Stimulated activated CD8-positive, alpha-beta memory T cell treated with anti-CD3 and anti-CD28 coated beads, Interleukin-7, amount 100 ng/mL, for 48 hours (primary cell): ENCODE measurements at places on chromosomes 1 and 21.
A peak's percentile ranks its signal among the peaks of the same experiment; 100 is the strongest.

GRCh38 chr1:221497046-221497445, 244.8 kb downstream of the DUSP10 start:
- DNase-seq: no peak

DNA sequence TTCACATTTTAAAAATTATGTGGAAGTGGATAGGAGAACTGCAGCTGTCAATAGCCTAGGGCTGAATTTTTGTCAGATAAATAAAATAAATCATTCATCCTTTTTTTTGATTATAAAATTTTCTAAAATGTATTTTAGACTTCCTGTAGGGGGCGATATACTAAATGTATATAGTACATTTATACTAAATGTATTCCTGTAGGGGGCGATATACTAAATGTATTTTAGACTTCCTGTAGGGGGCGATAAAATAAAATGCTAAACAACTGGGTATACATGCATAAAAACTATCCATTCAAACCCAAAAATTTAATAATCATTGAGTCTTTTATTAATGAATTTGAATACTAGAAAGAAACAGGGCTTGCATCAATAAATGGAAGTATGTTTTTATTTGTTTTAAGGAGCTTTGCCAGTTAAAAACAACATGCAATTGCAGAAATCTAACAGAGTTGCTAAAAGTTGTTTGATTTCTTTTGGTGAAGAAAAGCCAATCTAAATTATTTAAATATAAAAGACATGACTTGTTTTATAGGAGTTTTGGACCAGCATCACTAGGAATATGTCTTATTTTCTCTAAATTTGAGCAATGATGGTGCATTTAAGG, 31.4 kb downstream of the CLCA1 start:
- no peak for DNase-seq

DNA sequence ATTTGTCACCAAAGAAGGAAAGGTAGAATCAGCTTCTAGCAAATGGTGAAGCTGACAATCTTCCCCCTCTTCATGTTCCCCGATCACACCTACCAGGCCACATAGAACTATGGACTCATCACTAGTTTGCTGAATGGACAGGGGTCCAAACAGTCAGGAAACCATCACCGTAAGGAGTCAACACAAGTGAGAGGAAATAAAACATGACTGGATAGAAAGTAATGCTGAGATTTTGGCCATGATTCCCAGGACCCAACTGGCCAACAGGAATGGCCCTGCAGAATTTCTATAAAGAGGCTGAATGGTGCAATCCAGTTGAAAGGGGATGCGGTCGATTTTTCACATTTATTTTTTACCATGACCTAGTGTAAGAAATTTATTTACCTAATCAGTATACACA, 10.7 kb downstream of the DDAH1 start:
- DNase-seq: no peak

GRCh38 chr1:66333466-66334199, 200.3 kb upstream of the SGIP1 start:
- no peak for DNase-seq

GRCh38 chr1:65193129-65193695, 45.2 kb downstream of the AK4 start:
- DNase-seq: no peak

DNA sequence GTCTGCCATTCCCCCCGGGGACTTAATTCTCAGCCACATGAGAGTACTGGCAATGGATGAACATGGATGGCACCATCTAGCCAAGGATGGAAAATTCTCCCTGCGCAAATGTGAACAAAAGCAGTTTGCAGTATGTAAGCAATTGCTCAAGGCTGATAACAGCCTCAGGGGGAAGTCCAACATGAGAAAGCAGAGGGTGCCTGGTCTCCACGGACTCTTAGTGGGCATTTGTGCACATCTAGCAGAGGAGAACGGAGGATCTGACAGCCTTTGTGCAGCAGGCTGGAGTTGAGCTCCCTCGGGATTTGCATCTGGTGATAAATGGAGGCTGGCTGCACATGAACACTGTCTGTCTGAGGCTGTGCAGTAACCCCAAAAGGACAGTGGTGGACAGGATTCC, 13.9 kb upstream of the OLIG1 start:
- no peak for DNase-seq

DNA sequence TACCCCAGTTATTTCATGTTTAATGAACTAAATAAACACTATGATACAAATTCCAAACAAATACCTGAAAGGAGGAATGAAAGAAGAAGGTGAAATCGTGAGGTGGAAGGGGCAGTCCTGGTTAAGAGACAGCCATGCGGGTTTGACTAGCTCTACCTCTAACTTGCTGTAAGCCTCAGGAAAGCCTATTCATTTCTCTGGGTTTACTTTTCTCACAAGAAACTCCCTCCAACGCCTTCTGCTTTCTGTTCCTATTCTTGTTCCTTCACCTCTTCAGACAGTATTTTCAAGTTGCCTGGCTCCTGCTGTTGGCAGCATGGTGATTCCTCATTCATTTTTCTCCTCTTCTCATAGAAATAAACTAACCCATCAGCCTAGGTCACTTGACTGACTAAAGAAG, 92.4 kb downstream of the NTPCR start:
- DNase-seq: no peak

- DNase-seq: no peak
Measured at GRCh38 chr1:44678626-44679025, 4.1 kb downstream of the ARMH1 start.

GRCh38 chr1:33237579-33237978, 18.7 kb upstream of the ZNF362 start:
- no peak for DNase-seq

- DNase-seq: peak; percentile 33
Measured at GRCh38 chr21:25881524-25882376, 147.0 kb downstream of the GABPA start.

DNA sequence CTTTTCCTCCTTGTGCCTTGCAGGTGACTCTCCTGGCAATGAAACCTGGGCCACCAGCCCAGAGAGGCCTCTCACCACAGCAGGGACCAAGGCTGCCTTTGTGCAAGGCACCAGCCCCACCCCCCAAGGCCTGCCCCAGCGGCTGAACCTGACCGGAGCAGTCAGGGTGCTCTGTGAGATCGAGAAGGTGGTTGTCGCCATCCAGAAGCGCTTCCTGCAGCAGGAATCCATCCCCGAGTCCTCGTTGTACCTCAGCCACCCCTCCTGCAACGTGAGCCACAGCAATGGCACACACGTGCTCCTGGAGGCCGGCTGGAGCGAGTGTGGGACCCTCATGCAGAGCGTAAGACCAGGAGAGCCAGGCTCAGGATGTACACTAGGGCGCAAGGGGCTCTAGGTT, 51.7 kb downstream of the UMODL1 start:
- DNase-seq: no peak

GRCh38 chr1:82778612-82779011, 977.9 kb downstream of the ADGRL2 start:
- no peak for DNase-seq

DNA sequence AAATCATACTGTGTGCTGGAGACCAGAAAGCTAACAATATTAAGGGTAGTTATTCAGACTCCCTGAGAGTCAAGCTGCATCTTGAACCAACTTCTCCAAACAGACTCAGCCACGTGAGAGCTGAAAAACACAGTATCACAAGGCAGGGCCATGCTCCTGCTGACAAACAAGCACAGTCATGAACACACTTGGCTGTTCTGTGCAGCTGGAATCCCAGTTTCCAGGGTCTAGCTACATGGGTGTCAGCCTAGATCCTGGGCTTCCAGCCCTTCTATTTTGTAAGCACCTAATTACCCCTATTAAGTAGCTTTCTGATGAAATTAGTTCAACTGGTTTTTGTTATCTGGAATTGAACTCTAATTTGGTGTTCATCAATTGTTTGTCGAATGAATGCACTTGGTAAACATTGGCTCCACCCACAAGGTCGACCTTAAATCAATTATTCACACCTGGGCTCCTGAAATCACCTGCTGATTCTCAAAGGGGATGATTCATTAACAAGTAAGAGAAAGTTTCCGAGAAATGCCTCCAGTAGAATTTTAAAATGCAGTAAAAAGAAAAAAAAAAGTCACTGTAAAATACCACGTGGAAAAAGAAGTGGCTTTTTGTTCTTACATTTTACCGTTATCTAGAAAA, 179.3 kb downstream of the ZC3H11B start:
- DNase-seq: no peak

- no peak for DNase-seq
Measured at GRCh38 chr1:54572542-54572850, 24.5 kb downstream of the ACOT11 start.

DNA sequence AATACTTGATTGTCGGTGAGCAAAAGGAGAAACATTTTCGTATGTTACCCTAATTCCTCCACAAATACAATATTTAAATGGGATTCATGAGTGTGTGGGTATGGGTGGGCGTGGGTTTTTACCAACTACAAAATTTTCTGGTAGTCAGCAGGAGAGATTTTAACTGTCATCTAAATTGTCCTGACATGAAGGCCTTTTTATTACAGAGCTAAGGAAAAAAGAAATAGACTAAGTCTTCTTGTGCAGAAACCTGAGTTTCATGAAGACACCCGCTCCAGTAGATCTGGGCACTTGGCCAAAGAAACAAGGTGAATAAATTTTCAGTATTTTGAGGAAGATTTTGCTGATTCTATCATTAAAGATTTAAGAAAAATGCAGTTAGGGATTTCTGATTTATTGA, 752 bp downstream of the RGS18 start:
- no peak for DNase-seq

DNA sequence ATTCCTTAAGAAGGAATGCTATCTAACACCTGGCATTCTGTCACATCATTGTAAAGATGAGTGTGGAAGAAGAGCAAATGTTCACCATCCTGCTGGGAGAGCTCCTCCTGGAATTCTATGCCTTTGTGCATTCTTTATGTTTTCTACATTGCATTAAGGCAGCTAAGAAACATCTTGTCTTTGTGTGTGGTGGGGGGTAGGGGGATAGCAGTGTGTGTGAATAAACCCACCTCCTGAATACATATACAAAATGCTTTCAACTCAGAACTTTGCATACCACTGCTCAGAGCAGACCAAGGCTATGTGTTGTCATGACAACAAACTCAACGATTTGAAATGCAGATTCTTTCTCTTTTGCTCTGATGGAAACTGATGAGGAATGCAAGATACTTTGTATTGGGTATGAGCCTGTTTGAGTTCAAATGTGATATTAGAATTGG, 193.6 kb upstream of the KAZN start:
- DNase-seq: no peak

- DNase-seq: no peak
Measured at GRCh38 chr1:95311014-95311413, 77.0 kb downstream of the RWDD3 start.

DNA sequence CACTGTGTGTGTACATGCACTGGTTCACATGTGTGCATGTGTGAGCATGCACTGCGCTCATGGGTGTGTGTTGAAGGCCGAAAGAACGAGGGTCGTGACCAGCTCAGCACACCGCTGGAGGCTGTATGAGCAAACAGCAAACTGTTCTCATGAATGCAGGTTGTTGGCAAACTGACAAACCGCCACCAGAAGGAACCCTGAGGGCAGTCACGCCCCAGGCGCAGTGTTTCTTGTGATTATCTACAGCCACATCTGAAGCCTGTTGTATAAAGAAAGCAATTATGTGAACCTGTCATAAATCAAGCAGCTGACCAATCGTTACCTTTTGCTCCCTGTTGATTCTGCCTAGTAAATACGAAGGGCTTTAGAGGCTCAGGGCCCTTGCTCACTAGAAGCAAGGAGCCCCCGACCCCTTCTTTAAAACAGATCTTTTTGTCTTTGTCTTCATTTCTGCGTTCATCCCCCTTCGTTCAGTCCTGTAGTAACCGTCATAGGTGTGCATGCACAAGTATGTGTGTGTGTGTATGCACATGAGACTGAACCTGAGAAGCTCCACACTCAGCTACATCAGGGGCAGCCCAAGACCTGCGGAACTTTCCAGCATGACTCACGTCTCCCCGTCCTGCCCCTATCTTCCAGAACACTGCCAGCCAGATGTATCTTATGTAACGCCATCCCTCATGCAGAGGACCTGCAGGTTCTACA, 16.8 kb upstream of the RIPK4 start:
- DNase-seq: no peak

DNA sequence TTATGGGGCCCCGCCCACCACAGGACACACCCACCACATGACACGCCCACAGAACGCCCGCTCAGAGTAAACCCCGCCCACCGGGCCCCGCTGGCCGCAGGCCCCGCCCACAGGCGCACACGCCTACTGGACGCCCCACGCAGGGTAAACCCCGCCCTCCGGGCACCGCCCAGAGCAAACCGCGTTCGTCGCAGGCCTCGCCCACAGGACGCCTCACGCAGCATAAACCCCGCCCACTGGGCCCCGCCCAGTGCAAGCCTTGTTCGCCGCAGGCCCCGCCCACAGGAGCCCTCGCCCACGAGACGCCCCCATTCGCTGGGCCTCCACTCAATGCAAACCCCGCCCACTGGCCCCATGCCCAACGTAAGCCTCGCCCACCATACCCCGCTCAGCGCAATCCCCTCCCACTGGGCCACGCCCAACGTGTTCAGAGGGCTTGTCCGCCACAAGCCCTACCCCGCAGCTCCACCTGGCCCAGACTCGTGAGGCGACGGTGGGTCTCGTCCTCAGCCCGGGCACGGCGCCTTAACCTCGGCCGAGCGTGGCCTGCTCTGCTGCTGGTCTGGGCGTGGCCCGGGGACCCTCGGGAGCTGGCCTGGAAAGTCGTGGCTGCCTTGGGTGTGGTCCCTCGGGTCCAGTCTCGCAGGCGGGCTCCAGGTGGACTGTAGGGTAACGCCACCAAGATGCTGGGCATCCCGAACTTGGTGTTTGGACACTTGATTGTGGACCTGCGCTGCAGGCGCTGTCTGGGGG, 401 bp upstream of the TMEM52 start:
- peak; percentile 99 for DNase-seq

GRCh38 chr1:19610282-19610981, 33.7 kb upstream of the NBL1 start:
- DNase-seq: no peak

DNA sequence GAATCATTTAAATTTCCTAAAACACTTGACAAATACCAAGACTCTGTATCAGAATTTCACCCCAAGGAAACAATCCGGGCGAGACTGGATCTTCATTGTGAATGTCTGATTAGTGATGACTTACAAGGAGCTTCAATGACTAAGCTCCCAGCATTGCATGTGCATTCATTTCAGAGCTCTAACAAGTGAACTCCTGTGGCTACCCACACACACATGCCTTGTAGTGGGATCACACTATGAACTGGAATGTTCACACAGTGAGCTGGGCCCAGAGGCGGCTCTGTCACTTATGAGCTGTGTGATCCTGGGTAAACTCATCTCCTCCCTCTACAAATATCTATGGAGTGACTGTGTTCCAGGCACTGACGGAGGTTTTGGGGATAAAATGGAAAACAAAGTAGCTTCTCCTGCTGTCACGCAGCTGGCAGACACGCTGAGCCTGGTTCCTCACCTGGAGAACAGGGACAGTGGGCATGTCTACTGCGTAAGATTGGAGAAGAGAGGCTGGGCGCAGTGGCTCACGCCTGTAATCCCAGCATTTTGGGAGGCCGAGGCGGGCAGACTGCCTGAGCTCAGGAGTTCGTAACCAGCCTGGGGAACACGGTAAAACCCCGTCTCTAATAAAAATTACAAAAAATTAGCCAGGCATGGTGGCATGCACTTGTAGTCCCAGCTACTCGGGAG, 56.9 kb downstream of the CLSTN1 start:
- DNase-seq: no peak

GRCh38 chr1:97352936-97353382, 567.9 kb downstream of the DPYD start:
- no peak for DNase-seq
